ENCODE measurements at places on chromosomes 4 and X.

GRCh38 chr4:121790976-121791375, 10.1 kb upstream of the EXOSC9 start:
- DNase-seq, result no peak

- DNase-seq, result no peak
Measured at GRCh38 chr4:23384741-23385140, 505.1 kb downstream of the PPARGC1A start.

- DNase-seq, result no peak
Measured at GRCh38 chr4:89158884-89159503, 47.7 kb downstream of the TIGD2 start.

DNA sequence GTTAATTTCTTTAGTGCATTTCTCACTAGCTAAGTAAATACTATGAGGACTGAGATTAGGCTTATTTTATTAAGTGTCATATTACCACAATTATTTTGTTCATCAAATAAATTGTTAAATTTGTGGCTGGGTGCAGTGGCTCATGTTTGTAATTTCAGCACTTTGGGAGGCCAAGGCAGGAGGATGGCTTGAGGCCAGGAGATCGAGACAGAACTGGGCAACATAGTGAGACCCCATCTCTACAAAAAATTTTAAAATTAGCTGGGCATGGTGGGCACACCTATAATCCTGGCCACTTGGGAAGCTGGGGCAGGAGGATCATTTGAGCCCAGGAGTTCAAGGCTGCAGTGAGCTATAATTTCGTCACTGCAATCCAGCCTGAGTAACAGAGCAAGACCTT, 6.8 kb downstream of the SEC24D start:
- no peak for DNase-seq

- DNase-seq, result no peak
Measured at GRCh38 chr4:77023920-77024319, 51.9 kb downstream of the CCNI start.

GRCh38 chr4:117596917-117597480, 437.3 kb upstream of the NDST3 start:
- no peak for DNase-seq
